ENCODE measurements at places on chromosomes 6 and 20.

- DNase-seq = no peak
These were observed 401.1 kb downstream of the CD83 start for GRCh38 chr6:14518515-14519217.

GRCh38 chr6:105164418-105164817 lies 15.4 kb downstream of the POPDC3 start:
- DNase-seq = no peak

DNA sequence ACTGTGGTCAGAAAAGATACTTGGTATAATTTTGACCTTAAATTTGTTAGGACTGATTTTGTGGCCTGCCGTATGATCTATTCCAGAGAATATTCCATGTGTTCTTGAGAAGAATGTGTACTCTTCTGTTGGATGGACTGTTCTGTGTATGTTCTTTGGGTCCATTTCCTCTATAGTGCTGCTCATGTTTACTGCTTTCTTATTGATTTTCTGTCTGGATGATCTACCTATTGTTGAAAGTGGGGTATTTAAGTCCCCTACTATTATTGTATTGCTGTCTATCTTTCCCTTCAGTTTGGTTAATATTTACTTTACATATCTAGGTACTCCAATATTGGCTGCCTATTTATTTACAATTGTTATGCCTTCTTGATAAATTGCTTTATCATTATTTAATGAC lies 298.4 kb downstream of the BCKDHB start:
- no peak for DNase-seq

GRCh38 chr6:20584100-20584731 lies 50.0 kb downstream of the CDKAL1 start:
- DNase-seq = no peak

- DNase-seq = no peak
These were observed 20.3 kb downstream of the GTPBP2 start for GRCh38 chr6:43608807-43609206.

DNA sequence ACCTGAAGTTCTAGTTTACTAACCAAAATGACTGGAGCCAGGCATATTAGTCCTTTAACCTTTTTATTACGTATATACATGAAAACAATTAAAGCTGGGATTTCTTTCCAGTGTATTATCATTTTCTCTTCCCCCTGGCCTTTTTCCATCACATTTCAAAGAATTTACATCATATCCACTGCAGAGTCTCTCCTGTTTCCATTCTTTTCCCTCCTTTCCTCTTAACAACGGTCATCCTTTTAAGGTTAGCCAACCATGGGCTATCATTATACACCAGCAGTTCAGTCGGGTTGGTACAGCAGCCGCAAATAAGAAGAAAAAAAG lies 104.6 kb downstream of the TFAP2A start:
- no peak for DNase-seq

DNA sequence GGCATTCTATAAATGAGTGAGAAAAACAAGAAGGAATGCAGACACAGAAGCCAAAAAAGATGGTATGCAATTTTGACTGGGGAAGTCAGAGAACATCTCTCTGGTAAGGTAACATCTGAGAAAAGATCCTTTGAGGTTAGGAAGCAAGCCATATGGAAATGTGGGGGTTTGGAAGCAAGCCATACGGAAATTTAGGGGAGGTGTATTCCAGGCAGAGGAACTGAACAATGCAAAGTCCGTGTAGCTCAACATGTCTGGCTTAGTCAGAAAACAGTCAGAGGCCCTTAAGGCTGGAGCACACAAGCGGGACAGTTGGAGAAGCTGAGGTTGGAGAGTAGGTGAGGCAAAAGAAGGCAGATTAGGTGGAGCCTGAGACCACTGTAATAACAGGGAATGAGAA lies 35.3 kb downstream of the RALGAPA2 start:
- no peak for DNase-seq

DNA sequence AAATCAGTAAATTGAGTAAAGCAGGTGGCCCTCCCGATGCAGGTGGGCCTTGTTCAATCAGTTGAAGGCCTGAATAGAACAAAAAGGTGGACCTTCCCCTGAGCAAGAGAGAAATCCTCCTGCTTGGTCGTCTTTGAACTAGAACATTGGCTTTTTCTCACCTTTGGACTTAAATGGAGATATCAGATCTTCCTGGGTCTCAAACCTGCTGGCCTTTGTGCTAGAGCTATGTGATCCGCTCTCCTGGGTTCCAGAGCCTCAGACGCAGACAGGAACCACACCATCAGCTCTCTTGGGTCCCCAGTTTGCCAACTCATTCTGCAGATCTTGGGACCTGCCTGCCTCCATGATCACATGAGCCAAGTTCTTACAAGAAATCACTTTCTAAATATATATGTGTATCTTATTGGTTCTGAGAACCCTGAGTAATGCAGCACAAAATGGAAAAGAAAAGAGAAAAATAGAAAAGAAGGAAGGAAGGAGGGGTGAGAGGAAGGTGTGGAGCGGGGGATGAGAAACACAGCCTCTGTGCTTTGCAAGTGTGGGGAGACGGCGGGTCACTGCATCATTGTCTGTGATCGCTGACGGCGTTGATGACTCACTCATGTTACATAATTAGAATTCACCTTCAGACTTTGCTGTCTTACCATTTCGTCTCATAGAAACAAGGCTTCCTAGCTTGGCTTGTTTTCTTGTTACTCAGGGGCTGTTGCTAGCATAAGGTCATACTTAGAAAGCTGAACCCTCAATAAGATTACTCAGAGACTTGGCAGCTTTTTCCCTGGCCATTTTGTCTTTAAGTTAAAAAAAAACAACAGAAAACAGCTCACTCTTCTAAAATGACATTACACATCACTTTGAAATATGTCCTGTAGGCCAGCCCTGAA lies 85.7 kb upstream of the NEDD9 start:
- peak; percentile 49 for DNase-seq

DNA sequence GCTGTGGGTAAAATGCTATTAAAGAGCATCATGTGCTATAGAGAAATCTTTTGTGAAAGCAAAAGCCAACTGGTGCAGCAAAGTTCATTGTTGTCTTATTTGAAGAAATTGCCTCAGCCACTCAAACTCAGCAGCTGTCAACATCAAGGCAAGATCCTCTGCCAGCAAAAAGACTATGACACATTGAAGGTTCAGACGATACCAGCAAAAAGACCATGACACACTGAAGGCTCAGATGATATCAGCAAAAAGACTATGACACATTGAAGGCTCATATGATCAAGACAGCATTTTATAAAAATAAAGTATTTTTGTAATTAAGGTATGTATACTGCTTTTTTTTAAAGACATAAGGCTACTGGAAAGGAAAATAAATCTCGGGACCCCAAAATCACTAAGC lies 118.4 kb upstream of the RUNX2 start:
- no peak for DNase-seq

- DNase-seq = no peak
These were observed 30.3 kb downstream of the RREB1 start for GRCh38 chr6:7138046-7138531.

DNA sequence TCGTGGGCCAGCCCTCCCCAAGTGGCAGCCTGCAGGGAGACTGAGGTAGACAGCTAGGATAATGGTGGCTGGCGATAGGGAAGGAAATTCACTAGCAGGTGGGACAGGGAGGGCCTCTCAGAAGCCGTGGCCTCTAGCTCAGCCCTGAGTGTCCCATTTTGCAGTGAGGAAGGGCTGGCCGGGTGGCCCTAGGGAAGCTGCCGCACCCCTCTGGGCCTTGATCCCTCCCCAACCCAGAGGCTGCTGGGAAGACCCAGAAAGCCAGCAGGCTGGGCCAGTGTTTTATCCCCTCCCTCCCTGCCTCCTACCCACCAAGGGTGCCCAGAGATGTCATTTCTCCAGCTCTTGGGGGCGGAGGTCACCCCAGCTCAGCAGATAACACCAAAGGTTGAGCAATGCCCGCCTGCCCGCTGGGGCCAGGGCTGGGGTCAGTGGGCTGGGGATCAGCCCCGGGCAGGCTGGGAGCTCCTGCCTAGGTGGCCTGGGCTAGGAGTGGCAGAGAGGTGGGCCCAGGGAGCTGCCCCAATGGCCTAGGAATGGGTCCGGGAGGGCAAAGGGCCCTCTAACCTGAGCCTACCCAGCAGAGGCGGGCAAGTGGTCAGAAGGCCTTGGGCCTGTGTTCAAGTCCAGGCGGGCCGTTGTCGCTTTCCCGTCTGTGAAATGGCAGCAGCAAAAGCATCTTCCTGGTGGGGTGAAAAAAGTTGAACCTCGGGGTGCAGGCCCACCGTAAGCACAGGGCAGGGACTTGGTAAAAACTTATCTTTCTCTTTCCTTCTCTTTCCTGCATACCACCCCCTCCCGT lies 1.6 kb upstream of the CEBPB start:
- DNase-seq = no peak

- DNase-seq = no peak
These were observed 711.1 kb downstream of the KIF16B start for GRCh38 chr20:15862178-15862577.

GRCh38 chr20:3430376-3431069 lies 23.1 kb upstream of the DNAAF9 start:
- DNase-seq = no peak

DNA sequence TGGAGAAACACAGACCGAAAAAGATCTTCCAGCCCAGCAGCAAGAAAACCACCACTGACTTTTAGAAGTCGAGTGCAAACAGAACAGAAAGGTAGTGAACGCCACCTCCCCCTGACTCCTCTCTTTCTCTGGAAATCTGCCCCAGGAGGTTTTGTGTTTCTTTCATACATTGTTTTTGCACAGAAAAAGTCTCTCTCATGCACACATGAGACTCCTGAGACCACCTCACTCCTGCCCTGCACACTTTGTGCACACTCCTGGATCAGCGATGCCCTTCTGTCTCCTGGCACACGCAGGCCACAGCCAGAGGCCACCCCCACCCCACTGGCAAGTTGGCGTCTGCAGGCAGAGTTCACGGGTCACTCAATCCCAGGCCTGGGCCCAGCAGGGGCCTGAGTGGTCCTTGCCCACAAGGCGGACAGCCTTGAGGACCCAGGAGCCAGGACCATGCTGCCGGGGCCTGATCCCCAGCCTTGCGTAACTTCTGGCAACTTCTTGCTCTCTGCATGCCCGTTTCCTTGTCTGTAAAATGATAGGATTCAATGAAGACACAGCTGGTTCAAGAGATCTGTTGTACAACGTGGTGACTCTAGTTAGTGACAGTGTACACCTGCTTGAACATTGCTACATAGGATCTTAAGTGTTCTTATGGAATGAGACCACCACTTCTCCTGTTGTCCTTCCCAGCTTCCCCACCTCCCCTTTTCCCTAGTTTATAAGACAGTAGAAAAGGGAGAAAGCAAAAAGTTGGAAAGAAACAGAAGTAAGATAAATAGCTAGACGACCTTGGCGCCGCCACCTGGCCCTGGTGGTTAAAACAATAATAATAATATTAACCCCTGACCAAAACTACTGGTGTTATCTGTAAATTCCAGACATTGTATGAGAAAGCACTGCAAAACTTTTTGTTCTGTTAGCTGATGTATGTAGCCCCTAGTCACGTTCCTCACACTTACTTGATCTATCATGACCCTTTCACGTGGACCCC lies 30.2 kb upstream of the CST7 start:
- no peak for DNase-seq

GRCh38 chr20:60062431-60063047 lies 104.3 kb downstream of the CDH26 start:
- peak; percentile 55 for DNase-seq

- DNase-seq = no peak
These were observed 24.5 kb downstream of the PLCB4 start for GRCh38 chr20:9093218-9093957.

GRCh38 chr20:36106606-36107005 lies 47.9 kb upstream of the EPB41L1 start:
- no peak for DNase-seq

DNA sequence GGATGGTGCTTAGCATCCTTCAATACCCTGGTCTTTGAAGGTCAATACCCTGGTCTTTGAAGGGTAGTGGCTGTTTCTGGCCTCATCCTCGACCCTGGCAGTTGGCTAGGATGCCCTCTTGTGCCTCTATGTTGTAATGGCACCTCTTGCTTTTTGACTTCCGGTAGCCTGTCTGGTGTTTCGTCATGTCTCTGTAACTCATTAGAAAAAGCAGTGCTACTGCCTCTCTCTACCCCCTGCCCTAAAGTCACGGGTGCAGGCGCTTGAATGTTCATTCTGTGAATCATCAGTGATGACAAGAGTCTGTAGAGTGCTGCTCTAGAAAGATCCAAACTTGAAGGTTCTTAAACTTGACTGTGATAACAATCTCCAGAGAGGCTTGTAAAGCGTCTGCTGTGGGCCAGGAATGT lies 28.3 kb downstream of the RSPO4 start:
- DNase-seq = no peak

GRCh38 chr6:40135491-40136072 lies 201.3 kb upstream of the MOCS1 start:
- DNase-seq = no peak

- no peak for DNase-seq
These were observed 29.2 kb downstream of the BPIFB4 start for GRCh38 chr20:33108661-33109060.

DNA sequence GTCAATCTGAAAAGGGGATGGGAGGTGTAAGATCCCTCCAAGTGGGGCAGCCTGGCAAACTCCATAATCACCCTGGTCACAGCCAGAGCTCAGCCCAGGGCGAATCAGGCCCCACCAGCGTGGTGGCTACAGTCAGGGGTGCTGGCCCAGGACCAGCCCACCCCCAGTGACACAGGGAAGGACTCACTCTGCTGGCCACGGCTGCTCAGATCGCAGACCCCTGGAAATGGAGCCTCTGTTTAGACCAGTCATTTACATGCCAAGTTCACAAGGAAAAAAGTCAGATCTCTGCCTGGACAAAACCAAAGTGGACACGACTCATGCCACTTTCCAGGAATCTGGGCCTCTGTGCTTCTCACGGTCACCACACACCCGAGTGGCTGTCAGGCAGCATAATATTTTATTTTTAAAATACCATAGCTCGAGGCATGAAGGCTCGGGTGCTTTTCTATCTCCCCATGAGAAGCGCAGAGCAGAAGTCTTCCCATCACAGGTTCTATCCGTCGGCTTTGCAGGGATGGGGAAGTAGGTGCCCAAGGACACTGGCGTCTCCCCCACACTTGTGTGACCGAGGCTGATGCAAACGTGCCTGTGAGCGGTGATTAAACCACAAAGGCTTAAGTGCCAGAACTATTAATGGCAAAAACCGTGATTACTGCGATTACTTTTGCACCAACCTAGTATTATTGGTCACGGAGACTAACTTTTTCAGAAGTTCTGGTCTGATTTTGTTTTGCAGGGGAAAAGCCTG lies 13.0 kb downstream of the PXDC1 start:
- DNase-seq = no peak

- DNase-seq = no peak
These were observed 117.9 kb upstream of the PTPN1 start for GRCh38 chr20:50392138-50392866.

DNA sequence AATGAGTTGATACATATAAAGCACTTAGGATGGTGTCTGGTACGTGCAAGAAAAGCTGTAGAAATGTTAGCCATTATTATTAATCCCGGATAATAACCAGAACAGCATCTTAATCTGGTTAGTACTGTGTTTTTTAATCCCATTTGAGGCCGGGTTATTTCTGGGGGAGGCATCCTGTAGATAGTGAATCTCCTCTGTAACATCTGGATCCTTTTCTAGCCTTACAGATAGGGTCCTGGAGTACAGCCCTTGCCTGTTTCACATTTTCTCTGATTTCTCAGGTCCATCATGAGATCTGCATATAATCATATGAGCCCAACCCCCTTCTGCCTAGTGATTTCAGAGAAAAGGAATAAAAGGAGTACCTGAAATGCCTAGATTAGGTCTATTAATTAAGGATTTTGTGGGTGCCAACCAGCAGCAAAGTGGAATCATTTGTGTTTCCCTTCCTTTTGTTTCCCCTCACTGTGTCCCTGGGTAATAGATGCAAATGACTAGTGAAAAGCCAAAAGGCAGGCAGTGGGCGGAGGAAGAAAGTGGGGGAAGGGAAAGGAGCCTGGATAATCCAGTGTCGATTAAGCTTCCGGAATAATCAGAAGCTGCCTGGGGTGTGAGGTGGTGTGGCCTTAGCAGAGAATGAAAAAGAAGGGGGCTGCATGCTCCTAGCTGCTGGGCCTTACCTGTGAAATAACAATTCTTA lies 88.9 kb downstream of the SOBP start:
- no peak for DNase-seq

Measured in dorsolateral prefrontal cortex (tissue), 122 donors.